Ascending aorta (tissue), 2 donors: ENCODE measurements at places on chromosomes 12 and 14.
A peak's percentile ranks its signal among the peaks of the same experiment; 100 is the strongest.

DNA sequence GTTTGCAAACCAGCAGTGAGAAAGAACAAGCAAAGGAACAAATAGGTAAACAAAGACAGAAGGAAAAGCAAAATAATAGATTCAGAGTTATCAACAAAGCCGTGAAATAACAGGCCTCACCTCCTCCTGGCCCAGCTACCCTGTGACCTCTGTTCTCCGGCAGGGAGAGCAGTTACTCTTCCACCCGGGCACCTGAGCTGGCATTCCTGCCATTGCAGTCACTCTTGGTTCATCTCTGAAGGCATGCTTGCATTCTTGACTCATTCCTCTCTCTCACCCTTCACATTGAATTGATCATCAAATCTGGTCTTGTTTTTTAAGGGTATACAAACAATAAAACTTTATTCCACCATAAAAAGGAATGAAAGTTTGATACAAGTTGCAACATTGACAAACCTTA, 95.1 kb downstream of the TTC8 start:
- no peak for DNase-seq

DNA sequence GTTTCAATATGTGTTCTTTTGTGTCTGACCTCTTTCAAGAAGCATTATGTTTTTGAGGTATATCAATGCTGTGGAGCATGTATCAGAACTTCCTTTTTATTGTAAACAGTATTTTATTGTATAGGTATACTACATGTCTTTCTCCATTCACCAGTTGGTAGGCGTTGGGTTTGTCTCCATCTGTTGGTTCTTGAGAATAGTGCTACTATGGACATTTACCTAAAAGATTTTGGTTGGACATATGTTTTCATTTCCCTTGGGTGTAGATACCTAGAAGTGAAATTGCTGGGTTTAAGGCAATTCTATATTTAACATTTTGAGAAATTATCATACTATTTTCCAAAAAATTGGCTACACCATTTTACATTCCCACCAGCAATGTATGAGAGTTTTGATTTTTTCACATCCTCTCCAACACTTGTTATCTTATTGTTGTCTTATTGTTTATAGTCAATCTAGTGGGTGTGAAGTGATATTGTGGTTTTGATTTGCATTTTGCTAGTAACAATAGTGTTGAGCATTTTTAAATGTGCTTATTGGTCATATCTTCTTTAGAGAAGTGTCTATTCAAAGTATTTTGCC, 409.2 kb downstream of the IPO8 start:
- no peak for DNase-seq

DNA sequence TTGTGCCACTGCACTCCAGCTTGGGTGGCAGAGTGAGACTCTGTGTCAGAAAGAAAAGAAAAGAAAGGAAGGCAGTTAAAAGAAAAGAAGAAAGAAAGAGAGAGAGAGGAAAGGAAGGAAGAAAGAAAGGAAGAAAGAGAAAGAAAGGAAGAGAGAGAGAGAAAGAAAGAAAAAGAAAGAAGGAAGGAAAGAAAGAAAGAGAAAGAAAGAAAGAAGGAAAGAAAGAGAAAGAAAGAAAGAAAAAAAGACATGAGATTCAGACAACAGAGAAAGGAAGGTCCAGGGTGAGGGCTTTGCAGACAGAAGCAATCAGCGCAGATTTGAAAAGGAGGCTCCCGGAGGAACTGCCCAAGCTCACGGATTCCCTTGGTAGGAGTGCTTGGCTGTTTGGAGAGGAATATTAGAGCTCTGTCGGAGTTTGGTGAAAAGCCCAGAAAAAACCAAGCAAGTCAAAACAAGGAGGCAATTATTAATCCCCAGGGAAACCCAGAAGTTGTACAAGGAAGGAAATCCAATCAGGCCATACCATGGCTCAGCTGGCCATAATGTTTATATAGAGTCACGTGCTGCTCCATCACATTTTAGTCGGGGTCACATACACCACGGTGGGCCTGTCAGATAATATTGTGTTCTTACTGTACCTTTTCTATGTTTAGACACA, 11.6 kb upstream of the CCDC85C start:
- no peak for DNase-seq

DNA sequence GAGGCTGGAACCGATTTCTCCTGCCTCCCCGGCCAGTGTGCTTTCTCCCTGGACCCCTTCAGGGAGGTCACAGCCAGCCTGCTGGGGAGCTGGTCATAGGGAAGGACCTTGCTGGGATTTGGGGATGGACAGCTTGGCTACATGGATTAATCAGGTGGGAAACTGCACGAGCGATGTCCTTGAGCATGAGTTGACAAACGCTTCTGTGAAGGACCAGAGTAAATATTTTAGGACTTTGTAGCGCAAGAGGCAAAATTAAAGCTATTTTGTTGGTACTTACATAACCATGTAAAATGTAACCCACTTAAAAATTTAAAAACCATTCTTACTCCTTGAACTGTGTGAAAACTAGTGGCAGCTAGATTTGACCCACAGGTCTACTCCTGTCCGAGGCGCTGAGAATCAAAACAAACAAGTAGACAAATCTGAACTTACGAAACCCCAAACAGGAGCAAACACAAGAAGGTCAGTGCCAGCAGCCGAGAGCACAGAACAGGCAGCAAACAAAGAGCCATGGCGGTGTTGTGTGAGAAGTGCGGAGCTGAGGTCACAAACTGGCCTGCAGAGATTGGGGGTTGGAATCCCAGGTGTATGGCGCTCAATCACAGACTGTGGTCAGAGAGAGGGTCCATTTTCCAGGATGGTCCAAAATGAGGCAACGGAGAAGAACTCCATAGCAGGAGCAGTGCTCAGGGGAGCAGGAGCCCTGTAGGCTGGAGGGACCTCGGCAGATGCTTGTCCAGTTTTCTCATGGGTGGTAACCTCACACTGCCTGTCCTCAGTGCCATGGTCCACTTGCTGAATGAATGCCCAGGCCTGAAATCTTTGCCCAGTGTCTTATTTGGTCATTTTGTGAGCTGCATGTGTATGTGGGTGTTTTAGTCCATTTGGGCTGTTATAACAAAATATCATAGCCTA, 79.2 kb upstream of the CLMN start:
- DNase-seq: no peak

GRCh38 chr14:61733972-61734371, 28.2 kb upstream of the SNAPC1 start:
- DNase-seq: no peak

DNA sequence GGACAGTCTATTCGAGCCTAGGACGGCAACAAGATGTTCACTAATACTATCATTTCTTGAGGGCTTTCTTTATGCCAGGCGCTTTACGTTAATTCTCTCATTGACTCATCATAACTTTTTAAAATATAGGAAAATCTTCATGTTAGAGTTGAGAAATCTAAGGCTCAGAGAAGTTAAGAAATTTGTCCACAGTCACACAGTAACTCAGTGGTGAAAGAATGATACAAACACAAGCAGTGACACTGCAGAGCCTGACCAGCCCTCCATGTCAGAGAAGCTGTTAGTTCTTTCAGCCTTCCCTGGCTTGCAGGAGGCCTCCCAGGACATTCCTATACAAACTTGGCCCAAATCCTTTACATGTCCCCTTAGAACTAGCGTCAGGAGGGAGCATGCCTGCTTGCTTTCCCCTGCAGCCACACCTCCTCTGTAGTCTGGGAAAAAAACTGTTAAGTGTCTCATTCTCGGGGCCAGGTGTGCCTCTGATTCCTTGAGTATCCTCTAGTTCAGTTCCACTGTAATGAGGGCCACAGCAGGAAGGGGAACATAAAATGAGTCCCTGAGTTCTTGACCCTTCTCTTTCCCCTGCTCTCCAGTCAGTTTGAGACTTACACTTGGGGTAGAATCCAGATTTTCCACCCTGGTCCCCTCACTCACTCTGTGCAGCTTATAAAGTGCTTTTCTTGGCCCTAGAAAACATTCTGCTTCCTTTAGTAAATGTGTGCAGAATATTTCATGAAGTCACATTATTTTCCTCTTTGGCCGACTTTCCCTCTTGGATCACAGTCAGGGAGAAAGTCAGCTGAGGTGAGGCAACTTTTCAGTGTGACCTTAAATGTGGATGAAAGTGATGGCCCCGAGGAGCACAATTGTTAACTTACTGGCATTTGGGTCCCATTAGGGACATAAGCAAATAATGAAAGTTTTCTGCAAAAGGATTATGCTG, 152.2 kb upstream of the HIF1A start:
- DNase-seq: peak; percentile 66

- no peak for DNase-seq
Measured at GRCh38 chr14:77055306-77055705, 26.8 kb upstream of the IRF2BPL start.

DNA sequence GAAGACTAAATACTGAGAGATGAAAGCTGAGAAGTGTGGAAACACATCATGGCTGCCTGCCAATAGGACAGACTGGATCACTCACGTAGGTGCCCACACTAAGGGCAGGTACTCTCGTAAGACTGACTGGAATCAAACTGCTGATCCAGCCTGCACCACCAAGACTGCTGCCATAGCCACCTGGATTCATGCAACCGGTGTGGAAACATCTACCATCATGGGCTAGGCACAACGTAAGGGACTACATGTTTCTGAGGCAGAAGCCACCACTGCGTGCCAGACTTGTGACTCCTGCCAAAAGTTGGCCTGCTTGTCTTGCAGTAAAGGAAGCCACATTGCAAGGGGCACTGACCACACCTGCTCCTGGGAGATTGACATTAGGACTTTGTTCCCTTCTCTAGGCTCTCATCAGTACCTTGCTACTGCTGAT, 3.8 kb downstream of the POMT2 start:
- DNase-seq: no peak

DNA sequence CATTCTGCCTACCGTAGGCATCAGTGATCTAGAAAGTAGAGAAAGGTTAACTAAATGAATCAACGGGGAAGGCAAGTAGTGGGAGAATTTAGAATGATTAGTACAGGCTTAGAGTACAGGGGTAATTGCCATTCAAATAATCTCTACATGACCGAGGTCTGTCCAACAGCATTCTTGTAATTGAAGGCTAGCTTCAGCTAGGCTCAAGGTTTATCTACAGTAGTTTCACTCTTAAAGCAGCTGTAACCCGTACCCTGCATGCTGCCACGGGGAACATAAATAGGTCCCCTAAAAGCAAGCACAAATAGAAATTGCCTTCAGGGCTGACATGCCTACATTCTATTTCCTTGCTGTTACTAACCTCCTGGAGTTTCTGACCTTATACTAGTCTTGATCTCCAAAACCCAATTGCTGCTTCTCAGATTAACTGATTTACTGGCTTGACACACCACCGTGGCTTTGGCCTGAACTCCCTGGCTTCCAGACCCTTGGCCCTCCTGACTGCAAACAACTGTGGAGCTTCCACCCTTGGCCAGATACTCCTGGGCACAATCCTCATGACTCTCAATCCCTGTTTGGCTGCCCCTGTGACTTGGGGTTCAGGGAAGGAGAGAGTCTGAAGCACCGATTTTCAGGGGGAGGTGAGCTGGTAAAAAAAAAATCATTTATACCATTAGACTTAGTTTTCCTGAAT, 242.1 kb upstream of the FOXN3 start:
- no peak for DNase-seq

DNA sequence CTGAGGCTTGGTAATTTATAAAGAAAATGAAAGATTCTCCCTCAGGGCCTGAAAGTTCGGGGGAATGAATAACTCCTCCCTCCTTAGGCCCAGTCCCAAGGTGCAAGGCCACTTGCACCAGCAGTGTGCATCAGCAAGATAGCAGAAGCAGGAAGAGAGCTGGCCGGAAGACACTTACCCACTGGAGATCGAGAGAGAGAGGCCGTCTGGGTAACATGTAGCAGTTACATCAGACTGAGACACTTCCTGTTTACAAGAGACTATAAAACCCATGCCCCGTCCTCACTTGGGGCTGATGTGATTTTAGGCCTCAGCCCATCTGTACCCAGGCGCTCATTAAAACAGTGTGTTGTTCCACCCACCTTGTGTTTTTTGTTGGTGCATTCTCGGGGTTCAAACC, 85.2 kb downstream of the TMTC3 start:
- DNase-seq: no peak

DNA sequence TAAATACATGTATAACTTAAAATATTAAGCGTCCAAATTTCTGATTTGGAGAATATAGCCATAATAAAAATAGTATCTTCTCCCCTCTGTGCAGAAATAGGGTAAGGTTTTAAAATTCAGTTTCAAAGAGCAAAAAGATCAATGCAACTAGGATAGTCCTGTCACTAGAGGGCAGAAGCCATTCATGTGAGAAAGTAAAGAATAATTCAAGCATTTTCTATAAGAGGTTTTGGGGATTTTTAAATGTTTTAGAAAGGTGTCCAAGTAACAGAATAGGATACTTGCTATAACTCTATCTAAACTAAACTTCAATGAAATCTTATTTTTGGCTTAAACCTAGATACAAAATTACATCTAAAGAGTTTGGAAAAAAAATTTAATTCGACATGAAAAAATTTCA, 50.3 kb downstream of the ADAMTS20 start:
- DNase-seq: no peak

DNA sequence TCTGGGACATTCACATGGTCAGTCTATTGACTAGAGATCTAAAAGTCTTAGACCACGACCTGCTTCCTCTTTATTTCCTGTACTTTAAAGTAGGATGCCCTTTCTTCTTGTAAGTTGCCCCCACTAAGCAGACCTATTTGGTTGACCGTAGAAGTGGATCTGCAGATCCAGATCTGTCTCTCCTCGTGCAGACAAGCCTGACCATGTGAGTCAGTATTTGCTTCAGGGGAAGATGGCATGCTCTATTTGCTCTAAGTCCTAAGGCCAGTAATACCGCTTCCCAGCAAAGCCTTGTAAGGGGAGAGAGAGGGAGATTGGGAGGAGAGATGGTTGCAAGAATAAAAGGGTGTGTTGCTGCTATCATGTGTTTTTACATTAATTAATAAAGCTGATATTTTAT, 46.8 kb downstream of the KCNC2 start:
- DNase-seq: no peak

DNA sequence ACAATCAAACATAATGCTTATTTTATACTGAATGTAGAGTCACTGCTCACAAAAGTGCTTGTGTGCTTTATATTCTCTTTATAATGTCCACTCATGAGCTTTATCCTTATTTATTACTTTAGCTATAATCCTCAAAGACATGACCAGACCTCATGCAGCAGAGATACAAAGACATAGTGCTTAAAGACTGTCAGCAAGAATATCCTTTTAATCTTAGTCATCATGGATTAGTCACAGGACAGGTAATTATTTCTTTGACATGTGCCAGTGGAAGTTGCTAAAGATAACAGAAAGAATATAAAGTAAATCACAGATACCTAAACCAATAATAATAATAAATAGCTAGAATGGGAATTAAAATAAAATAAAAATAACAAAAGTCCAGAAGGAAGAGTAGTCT, 707.5 kb downstream of the BCL11B start:
- no peak for DNase-seq

- no peak for DNase-seq
Measured at GRCh38 chr14:44339862-44340261, 167.2 kb downstream of the FSCB start.

GRCh38 chr14:36510874-36511273, 9.2 kb downstream of the NKX2-1 start:
- DNase-seq: no peak

GRCh38 chr14:60092526-60092920, 800 bp downstream of the PCNX4 start:
- no peak for DNase-seq
